ENCODE measurements at places on chromosomes 12 and 14.

GRCh38 chr12:1741154-1741949, 50.5 kb downstream of the ADIPOR2 start:
- no peak for DNase-seq

DNA sequence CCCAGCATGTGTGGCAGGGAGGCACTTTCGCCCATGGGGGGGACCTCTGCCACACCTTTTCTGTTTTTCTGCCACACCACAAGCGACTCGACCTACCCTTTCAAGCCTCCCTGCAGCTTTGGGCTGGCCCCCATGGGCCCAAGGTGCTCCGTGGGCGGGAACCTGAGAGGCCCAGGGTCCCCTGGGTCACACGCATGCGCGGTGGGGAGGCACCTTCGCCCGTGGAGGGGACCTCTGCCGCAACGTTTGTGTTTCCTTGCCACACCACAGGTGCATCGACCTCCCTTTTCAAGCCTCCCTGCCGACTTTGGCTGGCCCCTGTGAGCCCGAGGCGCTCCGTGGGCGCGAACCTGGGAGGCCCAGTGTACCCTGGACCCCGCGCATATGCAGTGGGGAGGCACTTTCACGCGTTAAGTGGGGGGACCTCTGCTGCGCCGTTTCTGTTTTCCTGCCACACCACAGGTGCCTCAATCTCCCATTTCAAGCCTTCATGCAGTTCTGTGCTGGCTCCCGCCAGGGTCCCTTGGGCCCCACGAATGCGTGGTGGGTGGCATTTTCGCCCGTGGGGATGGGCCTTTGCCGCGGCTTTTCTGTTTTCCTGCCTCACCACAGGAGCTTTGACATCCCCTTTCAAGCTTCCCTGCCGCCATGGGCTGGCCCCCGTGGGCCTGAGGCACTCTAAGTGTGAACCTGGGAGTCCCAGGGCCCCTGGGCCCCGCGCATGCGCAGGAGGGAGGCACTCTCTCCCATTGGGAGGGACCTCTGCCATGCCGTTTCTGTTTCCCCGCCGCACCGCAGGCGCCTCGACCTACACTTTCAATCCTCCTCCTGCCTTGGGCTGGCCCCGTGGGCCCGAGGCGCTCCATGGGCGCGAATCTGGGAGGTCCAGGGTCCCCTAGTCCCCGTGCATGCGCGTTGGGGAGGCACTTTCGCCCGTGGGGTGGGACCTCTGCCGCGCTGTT, 332.2 kb downstream of the ALG10 start:
- no peak for DNase-seq

DNA sequence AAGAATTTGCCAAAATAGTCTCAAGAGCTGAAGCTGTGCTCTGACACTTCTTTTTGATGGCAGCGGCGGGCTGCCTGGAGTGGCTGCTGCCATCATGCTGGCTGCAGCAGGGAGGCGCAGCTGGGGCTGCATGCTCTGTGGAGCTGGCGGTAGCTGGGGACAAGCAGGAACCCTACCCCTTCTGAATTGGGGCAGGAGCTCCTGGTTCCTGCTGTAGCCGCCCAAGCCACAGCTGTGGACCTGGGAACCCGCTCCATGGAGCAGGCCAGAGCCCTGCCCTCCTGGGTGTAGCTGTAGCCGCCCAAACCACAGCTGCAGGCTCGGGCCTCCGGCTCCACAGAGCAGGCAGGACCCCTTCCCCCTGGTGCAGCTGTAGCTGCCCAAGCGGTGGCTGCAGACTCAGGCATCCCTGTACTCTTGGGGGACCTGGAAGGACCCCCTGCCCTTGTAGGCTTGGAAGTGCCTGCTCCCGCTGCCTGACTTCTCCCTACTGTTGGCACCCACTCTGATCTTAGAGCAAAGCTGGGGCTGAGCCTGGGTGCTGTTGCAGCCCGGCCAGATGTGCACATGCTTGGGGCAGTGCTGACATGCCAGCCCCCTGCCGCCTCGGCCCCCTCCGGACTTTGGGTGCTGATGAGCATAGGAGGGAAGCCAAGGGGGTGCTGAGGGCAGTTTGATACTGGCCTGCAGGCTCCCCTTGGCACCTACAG, 33.3 kb downstream of the APAF1 start:
- DNase-seq: no peak

DNA sequence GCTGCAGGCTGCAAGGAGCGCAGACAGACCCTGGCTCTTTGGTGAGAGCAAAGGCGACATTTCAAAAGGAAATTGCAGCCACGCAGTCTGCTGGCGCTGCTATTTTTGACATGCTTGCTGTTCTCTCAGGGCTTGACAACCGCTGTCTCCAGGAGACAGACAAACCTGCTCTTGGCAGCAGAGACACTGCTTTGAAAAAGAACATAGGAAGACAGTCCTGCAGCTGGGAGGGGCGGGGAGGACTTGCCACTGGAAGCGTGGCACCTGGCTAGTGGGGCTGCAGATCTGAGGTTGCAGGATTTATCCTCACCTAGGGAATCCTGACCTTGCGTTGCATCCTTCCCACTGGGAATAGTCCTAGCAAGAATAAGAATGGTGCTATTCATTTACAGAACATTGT, 91.8 kb upstream of the KCNA1 start:
- DNase-seq: no peak

DNA sequence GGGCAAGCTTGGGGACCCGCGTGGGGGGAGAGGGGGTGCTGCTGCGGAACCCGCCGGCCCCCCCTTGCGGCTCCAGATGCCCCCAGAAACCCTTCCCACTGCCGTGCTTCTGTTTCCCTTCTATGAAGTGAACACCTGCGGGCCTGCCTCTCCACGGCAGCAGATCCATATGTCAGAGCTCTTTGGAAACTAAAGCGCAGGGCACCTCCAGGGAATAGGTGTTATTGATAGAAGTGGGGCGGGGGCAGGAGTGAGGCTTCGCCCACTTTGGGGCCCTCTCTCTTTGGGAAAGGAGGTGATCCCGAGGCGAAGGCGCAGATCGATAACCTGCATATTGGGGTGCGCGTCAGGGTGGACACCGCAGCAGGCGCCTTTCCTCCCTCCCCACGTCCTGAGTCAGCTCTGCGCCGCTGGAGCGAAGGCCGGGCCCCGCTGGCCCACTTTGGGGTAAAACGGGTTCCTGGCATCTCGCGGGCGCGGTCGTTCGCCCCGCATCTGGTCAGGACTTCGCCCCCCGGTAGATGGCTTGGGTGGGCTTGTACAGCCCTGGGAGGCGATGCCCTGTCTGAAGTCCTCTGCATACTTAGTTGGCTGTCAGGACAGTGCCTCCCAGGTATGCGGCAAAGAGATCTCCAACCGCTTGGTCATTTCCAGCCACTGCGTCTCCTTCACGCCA, 524 bp downstream of the KMT5A start:
- no peak for DNase-seq

DNA sequence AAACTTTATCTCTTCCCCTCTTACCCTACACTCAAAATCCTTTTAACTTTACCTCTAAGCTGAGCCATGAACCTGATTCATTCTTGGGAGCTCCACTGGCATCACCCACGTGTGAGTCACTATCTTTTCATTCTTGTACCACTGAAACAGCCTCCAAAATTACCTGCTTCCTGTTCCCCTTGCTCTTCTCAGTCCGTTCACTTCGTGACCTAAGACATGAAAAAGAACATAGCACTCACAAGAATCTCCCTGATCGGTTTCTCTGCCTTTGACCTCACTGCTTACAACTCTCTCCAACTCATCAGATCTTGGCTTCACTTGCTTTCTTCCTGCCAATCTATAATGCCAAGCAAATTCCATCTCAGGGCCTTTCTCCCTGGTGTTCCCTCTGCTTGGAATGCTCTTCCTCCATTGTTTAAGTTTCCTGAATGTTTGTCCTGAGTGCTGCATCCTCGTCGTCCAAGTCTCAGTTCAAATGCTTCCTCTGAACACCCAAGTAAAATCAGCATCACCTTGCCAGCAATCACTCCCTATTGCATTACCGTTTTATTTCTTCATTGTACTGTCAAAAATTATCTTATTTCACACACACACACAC, 9.2 kb downstream of the GLIPR1 start:
- DNase-seq: peak; percentile 20

DNA sequence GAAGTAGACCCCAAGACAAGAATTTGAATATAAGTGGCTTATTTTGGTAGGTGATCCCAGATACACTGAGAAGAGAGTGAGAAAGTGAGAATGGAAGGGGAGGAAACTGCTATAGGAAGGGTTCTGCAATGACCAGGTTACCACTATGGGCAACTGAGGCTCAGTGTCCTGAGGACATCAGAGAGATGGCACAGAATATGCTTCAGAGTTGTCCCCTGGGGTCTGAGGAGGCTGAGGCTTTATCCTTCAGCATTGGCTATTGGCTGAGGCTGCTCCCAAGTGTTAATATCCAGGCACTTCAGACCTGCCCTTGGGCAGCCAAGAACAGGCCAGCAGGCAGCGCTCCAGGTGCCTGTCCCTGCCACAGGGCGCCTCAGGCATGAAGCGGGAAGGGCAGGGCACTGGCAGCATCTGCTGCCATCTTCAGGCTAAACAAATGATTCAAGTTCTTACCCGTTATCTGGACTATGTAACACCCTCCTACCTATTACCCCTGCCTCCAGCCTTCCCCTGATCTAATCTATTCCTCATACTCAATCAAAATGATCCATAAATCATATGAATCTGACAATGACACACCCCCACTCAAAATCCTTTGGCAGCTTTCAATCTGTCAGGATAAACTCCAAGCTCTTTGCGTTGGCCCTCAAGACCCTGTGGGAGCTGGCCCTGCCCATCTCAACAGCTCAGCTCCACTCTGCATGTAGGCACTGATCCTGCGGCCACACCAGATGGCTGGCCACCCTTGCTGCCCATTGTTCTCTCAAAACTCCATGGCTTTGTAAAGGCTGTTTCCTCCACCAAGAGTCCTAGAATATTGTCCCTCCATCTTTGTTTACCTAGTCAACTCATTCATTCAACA, 42.4 kb downstream of the CKAP4 start:
- DNase-seq: no peak

DNA sequence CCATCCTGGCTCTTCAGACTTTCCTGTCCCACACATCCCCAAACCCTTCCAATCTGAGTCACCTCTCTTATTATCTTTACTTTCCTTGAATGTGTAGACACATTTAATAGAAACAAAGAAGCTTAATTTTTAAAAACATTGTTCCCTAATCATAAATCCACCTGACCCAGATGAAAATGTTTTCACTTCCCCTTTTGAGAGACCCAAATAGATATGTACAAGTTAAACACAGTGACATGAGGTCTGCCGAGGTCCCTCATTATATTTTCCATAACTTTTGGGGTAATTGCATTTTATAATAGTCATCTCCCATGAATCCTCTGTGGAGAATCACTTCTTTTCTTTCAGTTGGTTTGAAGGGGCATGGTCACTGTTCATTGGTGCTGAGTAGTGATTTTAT, 191.1 kb downstream of the GRIN2B start:
- DNase-seq: no peak

DNA sequence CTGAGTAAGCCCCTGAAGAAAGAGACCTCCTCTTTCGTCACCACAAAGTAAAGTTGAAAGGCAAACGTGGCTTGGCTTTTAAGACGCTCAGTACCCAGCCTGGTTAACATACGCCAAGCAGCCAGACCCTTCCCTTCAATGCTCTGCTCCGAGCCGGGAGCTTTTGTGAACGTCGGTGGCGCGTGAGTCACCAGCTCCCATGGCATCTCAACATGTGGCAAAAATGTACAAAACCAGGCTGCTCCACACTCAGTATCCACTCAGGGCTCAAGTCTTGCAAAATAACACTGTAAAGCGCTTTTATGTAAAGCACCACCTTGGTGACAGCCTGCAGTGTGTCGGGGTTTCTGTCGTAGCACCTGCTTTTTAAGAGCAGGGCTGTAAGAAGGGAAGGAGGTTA, 89.0 kb downstream of the SETD3 start:
- DNase-seq: no peak

DNA sequence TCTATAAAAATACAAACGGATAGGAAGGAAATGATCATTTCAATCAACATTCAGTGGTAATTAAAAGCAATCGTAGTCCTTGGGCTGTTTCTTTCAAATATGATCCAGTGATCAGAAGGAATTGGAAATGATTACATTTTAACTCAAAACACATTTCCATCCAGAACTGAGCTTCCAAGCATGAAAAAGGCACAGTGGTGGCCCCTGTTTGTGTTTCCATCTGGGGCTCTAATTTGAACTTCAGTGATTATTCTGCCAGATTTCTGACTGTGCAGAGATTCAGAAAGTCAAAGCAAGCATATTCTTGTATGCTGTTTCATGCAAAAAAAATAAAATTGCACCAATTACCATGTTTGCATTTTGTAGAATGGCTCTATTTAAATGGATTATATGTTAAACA, 157.0 kb upstream of the LMNTD1 start:
- DNase-seq: no peak

DNA sequence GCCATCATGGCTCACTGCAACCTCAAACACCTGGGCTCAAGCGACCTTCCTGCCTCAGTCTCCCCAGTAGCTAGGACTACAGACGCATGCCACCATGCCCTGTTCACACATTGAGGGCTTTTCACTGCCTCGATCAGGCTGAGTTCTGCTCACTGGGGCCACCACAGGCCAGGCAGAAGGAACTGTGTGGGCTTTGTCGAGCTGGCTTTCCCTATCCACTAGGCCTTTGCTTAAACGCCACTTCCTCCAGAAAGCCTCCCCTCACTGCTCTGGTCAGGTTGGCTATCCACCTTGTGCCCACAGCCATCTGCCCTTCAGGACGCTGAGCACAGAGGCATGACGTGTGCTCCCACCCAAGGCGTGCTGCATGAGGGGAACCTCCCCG, 45.2 kb downstream of the MLXIP start:
- DNase-seq: no peak

- DNase-seq: no peak
Measured at GRCh38 chr14:85165094-85165493, 364.9 kb upstream of the FLRT2 start.

- no peak for DNase-seq
Measured at GRCh38 chr14:68791078-68791901, 1.6 kb downstream of the ZFP36L1 start.

GRCh38 chr14:103058164-103059055, 1.1 kb upstream of the CDC42BPB start:
- DNase-seq: no peak

DNA sequence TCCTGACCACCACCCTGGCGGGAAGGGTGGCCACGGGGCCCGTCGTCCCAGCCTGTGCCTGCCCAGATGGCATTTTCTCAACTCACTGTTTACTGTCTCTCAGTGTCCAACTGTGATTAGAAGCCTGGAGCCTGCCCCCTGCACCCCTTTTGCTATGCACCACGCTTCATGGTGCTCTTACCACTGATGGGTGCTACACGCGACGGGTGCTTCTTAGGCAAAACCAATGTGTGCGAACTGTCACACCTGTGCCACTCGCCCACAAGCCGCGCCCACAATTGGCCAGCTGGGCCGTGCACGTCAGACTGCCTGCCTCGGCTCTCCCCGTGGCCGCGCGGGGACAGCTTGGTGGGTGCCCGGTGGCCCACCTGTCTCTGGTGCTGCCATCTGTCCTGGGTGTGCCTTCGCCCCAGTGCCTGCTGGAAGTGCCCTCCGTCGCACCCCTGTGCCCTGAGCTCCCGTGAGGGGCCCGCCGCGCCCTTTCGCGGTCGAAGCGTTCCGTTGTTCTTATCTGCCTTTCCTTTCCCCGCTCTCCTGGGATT, 15.1 kb upstream of the AMN start:
- no peak for DNase-seq

All from stimulated activated CD8-positive, alpha-beta memory T cell treated with anti-CD3 and anti-CD28 coated beads, Interleukin-7, amount 100 ng/mL, for 48 hours (primary cell).